ENCODE measurements at places on chromosomes 12 and 14.

DNA sequence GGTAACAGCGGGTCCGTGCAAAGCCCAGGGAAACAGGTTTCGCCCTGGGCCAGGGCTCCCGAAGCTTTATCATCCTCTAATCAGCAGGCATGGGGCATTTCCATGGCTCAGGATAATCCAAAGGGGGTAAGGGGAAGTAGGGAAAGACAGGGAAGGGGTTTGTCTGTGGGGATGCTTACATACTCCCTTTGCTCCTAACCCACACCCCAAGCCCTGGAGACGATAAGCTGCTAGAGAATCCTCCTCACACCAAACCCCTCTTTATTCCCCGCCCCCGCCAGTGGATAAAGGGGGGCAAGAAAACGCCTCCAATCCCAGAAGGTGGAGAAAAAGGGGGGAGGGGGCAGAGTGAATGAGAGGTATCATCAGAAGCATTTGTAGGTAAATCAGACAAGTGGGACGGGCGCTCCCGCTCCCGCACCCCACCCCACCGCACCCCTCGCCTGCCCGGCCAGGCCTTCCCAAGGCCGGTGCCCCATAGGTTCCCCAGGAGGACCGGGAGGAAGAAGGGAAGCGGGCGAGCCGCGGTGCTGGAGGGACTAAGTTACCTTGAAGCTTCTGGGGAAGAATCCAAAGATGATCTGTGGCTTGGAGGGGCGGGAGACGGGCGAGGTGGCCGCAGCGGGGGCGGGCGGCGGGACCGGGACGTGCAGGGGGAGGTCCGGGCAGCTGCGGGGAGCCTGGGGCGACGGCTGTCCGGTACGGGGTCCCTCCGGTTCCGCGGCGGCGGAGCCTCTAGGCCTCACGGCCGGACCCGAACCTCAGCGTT, 762 bp downstream of the PPP2R5E start:
- no peak for DNase-seq

GRCh38 chr14:37198273-37198598, 499 bp downstream of the MIPOL1 start:
- DNase-seq = no peak

DNA sequence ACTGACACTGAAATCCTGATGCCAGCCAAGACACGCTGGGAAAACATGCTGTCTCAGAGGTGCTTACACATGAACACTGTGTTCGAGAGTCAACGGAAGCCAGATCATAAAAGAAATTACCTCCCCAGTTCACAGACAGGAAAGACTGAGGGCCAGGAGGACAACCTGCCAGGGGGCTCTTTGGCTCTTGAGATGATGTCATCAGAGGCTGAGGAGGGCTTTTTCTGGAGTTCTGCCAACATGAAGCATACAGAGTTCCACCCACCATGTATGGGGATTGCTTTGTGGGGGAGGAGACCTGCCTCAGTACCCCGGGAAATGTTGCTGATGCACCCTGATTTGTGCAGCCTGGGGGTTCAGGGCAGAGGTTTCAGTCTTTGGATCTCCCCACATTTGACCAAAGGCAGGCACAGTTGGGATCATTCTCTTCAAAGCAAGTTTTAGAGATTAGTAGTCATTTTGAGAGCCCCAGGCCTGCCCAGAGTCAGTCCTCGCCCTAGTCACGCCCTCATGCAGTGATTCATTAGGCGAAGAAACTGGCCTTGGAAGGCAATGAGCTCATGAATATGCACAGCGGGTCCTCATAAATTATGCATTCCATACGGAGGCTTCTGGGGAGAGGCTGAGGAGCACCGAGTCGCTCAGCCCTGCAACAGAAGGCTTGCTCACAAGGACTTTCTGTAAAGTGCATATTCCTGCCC, 34.9 kb upstream of the EML1 start:
- no peak for DNase-seq

DNA sequence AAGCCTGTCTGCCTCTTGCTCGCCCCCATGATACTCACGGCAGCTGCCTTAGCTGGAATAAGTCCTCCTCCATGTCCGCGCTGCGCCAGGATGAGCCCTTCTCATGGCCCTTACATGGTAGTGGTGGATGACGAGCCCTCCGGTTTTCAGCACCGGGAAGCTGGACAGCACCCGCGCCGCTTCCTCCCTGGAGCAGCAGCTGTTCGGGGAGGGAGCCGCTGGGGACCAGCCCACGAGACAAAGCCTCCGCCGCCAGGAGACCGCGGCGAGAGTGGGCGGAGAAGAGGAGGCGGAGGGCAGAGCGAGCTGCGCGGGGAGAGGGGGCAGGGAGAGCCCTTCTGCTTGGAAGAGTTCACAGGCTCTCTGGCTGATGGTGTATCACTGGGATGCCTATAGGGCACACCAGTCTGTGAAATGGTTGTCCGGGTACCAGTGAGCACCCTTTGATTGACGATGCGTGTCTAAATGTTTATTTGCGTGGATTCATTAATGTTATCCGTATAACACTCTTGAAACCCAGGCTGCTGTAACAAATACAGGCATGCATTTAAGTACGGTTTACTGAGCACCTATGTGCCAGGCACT, at the start of gene SVOP:
TSS of gene SVOP (minus strand) at position 273 of the 585 bp plus-strand sequence. CDS start at position 73, 200 bp downstream.
- DNase-seq = no peak

- no peak for DNase-seq
Observed at GRCh38 chr12:128797119-128798118, 26.3 kb downstream of the SLC15A4 start.

DNA sequence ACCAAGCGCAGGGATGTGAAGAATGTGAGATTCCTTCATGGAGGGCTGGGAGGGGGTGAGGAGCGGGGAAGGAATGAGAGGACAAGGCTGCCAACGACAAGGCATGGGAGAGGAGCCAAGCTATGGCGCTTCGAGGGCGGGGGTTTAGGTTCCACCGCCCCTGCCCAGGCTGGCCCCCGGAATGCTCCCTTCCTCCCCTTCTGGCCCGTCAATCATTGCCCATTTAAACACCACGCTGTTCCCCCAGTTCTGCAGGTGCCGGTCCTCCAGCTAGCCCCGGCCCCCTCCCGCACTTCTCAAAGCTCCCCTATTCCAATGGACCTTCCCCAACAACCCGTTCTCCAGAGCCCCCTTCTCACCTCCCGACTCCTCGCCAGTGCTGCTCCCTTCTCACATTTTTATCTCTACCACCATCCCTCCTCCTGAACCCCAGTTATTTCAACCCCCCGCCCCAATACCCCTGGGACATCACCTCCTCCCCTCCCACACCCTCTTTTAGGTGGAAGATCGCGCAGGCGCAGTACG, 428 bp downstream of the RNF41 start:
- no peak for DNase-seq

GRCh38 chr14:56501909-56502530, 77.6 kb upstream of the TMEM260 start:
- DNase-seq = no peak

GRCh38 chr12:55830601-55831446, 1.4 kb upstream of the DNAJC14 start:
- peak; percentile 13 for DNase-seq

GRCh38 chr12:105400227-105400626, 69.7 kb downstream of the C12orf75 start:
- no peak for DNase-seq

- DNase-seq = no peak
Observed at GRCh38 chr12:119406308-119406707, 71.8 kb downstream of the CCDC60 start.

GRCh38 chr14:49691031-49691430, 1.9 kb upstream of the KLHDC1 start:
- DNase-seq = no peak

DNA sequence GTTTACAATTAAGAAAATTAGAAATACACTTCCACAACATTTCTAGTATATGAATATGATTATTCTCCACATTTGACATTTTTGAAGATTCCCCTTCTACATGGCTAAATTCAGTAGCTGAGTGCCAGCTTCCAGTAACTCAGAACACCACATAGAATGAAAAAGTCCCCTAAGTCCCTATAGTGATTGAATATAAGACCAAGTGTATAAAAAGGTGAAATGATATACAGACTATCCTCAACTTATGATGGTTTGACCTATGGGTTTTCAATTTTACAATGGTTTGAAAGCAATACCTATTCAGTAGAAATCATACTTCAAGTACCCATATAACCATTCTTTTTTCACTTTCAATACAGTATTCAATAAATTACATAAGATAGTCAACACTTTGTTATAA, 15.8 kb downstream of the ATL1 start:
- DNase-seq = no peak

Measured in stimulated activated CD8-positive, alpha-beta memory T cell treated with anti-CD3 and anti-CD28 coated beads, Interleukin-4, amount 100 ng/mL, for 1 hour (primary cell).